ENCODE measurements at places on chromosomes 7 and 10. TPM values are rescaled to one million over a fixed set of nuclear protein-coding genes. Genes with fewer than 3 reads are reported as not detected.

Gene PANK1
- total RNA-seq, result 2.0 TPM

Gene FAM25A
- not detected for total RNA-seq

Gene CEP55
- 18.9 TPM for total RNA-seq

Gene FEZF1
- not detected for total RNA-seq

Gene RADIL
- total RNA-seq, result 0.48 TPM

Gene SLIT1
- not detected for total RNA-seq
